KBM-7 (cell line): ENCODE measurements at places on chromosomes 4 and X.
A peak's percentile ranks its signal among the peaks of the same experiment; 100 is the strongest.

DNA sequence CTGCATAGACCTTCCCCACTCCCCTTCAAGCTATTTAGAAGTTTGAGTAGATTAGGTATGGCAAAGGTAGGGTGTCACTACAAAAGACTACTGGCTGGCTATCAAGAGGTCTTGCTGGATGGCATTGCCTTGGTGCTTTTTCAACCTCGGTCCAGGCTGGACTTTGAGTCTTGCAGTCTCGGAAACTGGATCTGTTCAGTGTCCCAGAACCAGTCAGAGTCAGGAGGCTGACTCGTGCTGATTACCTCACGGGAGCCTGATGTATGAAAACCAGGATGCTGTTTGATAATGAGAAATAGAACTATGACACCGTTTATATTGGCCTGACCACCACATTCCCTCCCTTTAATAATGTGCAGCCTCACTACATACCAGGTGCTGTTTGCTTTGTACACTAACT, 2.7 kb upstream of the PHKA1 start:
- no peak for DNase-seq

- peak; percentile 77 for DNase-seq
Observed at GRCh38 chrX:44244008-44244407, 99.5 kb downstream of the EFHC2 start.

DNA sequence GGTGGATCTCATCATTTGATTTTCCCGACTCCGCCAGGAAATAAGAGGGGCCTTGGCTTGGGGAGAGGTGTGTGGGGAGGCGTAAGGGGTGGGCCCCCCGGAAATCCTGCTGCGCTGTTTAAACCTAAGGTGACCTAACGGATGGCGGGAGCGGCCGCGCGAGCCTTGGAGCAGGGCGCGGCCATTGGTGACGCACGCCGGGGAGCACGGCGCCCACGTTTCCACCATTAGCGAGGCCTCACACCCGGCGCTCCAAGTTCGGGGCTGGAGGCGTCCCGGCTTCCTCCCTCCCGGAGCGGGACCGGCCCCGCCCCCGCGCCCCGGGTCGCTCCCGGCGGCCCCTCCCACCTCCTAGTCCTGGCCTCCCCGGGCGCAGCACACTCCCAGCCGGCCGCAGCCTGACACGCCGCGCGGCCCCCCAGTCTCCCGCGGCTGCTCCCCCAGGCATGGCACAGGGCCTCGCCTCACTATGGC, at the start of gene SMS:
Gene SMS, plus strand, starts transcription at position 354 of the 474 bp plus-strand sequence. Its CDS starts 116 bp downstream, at position 470.
- DNase-seq: peak; percentile 66

DNA sequence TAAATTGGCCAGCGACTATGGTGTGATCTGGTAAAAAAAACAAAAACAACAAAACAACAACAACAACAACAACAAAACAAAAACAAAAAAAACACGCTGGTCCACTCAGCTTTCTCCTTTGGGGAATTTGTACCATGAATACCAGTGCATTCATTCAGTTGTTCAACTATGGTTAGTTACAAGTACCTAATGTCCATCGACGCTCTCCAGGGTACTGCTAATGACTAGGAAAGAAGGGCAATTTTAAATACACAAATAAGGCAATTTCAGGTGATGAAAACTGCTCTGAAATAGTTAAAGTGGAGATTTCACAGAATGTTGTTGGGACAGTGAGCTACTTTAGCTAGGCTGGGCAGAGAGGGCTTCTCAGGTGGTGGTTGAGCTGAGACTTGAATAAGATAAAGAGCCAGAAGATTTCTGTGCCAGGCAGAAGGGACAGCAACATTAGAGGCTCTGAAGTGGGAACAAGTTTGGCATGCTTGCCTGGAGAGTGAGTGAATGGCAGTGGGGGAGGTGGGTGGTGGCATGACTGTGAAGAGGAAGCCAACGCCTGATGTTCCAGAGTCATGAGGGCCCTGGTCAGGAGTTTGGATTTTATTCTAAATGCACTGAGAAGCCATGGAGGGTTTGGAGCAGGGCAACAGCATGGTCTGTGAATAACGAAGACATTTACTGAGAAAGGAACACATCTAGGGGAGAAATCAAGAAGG, 45.9 kb upstream of the PGRMC2 start:
- DNase-seq: no peak

- peak; percentile 46 for DNase-seq
Observed at GRCh38 chr4:16443504-16444088, 217.3 kb upstream of the TAPT1 start.

DNA sequence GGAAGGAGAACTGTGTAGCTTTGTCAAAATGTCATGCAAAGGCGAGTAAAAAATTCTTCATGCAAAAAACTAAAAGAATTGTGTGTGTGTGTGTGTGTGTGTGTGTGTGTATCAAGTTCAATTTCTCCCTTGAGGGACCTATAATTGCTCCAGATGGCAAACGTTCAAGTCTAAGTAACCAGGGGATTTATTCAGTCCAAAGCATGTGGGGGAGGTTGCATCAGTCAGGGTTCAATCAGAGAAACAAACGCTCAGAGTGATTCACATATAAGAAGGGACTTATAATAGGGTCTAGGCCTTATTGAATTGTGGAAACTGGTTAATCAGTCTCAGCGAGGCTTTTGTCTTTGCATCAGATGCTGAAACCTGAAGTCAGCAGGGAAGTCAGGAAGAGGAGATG, 5.0 kb downstream of the DCAF8L1 start:
- no peak for DNase-seq

DNA sequence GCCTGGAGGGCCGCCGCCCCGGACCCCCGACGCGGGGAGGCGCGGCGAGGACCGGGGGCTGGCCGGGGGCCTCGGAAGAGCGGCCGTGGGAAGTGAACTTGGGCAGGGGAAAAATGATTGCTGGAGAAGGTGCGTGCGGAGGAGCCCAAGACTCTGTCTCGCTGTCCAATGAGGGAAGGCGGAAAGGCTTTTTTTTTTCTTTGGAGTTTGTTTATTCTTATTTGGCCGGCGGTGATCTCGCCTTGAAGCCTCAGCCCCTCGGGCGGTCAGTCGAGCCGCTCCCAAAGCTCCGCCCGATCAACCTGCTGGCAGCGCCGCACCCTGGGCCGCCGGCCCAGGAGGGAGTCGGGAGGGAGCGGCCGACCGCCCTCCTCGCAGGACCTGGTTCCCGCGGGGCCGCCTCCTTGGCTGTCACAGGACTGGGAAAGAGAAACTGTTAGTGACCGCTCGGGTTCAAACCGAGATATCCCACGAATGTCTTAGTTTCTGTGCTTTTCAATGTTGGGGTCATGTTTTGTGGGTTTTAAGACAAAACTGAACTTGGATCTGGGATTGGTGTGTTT, 2.5 kb downstream of the CPEB2 start:
- DNase-seq: peak; percentile 63

DNA sequence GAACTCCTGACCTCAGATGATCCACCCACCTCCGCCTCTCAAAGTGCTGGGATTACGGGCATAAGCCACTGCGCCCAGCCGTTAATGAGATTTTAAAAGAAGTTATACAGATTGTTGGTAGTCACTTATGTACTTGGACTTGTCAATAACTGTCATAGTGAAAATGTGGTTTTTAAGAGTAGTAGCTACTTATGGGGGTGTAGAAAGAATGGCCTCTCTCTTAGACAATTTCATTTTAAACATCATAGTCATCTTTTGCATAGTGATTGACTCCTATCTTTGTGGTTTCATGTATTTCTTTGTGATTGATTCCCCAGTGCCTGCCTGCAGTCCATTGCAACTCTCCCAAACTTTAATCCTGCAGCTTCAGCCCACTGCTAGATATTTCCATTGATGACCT, 17.4 kb downstream of the FAM199X start:
- no peak for DNase-seq

- peak; percentile 55 for DNase-seq
Observed at GRCh38 chr4:38582889-38583470, 81.0 kb upstream of the KLF3 start.

- no peak for DNase-seq
Observed at GRCh38 chrX:44290718-44291117, 52.8 kb downstream of the EFHC2 start.

DNA sequence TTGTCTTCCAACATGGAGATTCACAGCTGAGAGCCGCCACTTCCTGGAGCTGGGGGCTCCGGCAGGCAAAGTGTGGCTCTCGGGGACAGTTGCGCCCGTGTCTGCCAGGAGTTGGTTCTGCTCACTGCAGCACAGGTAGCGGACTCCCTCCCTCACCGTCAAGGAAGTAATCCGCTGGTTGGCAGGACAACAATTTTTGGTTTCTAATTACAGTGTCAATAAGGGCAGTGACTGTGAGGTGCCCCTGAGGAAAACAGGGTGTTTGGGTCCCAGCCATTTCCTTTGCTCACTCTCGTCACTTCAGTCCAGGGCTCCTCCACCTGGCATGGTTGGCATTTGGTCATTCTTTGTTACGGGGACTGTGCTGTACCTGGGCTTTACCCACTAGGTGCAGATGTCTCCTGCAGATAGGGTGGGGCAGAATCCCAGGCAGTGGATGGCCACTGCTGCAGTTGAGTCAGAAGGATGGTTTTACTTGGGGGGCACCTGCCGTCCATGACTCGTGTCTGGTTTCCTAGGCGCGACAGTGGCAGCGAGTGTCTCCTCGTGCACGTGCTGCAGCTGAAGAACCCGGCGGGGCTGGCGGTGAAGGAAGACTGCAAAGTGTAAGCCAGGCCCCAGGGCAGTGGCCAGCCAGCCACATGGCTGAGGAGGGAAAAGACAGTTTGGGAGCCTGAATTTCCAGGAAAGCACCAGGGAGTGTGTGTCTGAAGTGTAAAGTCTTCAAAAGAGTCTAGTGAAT, 32.1 kb upstream of the CLCN4 start:
- no peak for DNase-seq

- DNase-seq: no peak
Observed at GRCh38 chrX:46165411-46165810, 379.8 kb downstream of the ZNF674 start.

DNA sequence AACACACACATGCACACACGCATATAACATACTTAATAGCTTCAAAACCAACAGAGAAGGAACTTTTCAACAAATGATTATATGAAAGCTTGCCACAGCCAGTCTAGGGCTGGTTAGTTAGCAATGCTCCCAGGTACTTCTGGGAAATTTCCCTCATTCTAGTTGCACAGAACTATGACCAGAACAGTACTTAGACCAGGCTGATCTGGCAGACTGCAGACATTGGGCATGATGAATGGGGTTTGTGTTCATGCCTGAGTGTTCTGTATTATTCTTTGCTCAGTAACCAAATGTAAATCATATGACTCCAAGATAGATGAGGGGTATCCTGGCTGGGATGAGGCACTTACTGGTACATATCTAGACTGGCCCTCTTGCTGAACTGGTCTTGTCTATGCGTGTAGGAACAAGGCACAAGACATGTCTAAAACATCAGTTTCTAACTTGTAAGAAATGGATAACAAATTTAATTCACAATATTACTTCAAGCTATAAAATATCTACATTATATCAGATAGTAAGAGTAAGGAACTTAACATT, 50.3 kb upstream of the GEMIN8 start:
- DNase-seq: no peak

DNA sequence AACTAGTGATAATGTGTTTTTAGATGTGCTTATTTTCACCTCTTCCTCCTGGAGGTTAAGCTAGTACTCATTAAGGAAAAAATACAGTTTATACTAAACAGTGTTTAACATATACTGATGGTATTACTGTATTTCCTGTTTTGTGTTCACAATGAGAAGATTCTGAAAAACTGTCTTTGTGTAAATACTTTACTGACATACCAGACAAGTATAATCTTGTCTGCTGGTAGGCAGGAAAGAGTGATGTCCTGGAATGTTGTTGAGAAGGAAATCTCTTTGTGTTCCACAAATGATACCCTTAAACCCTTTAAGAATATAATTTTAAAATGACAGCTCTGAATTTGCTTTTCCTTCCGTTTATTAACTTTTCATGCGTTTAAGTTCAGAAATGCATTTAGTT, 205.5 kb upstream of the NUDT6 start:
- DNase-seq: no peak

DNA sequence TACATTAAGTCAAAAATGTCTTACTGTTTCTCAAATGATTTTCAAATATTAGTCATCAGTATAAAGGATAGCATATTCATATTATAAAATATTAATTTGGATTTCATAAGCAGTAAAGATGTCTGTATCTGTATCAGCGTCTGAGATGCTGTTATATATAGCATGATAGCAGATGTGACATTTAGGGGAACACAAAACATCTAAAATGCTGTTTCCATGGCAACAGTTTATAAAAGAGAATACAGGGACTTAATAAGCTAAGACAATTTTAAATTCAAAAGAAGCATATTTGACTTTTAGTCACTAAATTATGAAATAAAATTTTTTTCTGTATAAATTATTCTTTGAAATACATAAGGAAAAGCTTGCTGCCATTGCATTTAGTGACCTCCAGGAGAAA, 432.2 kb downstream of the PDGFC start:
- DNase-seq: no peak
